ENCODE measurements at places on chromosomes 2 and 18. TPM values are rescaled to one million over a fixed set of nuclear protein-coding genes. Genes with fewer than 3 reads are reported as not detected.

Gene IL1B
- total RNA-seq = not detected

Gene TEX44
- total RNA-seq = not detected

Gene SERPINB12
- not detected for total RNA-seq

DNA sequence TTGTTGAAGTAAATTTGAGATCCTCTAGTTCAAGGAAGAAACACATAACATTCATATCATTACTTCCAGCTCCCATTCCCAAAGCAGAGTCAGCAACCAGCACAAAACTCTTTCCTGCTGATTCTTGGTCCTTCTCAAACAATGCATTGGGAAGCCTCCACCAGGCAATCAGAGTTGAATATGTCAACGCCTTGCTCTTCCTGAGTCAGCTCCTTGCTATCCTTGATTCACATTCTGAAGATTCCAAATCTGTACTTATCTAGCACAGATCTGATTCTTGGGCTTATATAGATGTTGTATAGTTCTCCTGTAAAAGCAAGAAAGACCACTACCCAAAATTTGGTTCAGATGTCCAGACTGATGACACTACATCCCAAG, 29.6 kb downstream of the CFAP210 start:
- no peak overlapping the region for H3K4me3 ChIP-seq
- no peak for DNase-seq
- H3K27me3 ChIP-seq = no peaks in the 10 kb centered on the region

DNA sequence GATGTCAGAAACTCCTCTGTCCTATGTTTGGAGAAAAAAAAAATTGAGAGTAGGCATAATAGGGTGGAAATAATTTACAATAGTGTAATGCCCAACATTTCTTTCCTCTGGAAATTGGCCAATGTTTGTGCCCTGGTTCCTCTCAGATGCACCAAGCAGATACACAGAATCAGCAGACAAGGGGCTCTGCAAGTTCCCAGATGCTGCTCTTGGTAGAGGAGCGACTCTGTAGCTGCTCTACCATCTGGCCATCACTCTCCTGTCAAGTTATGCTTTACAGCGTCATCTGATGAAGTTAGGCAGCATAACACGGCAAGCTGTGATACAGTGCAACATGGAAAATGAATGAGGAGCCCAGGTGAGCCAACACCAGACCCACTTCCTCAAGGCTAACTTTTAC, 1.6 kb downstream of the DYTN start:
- H3K4me3 ChIP-seq = no peak overlapping the region
- DNase-seq = no peak
- H3K36me3 ChIP-seq = no peaks in the 10 kb centered on the region
- no peaks in the 10 kb centered on the region for H3K27me3 ChIP-seq
- H3K27ac ChIP-seq = no peak overlapping the region

GRCh38 chr2:136183097-136183496, 65.1 kb upstream of the CXCR4 start:
- no peak overlapping the region for H3K27ac ChIP-seq
- H3K4me3 ChIP-seq = no peak overlapping the region
- DNase-seq = no peak
- H3K36me3 ChIP-seq = no peaks in the 10 kb centered on the region
- H3K4me1 ChIP-seq = no peaks in the 10 kb centered on the region

- no peaks in the 10 kb centered on the region for H3K36me3 ChIP-seq
- no peaks in the 10 kb centered on the region for H3K27me3 ChIP-seq
- peak; percentile 47 for DNase-seq
- H3K4me1 ChIP-seq = no peaks in the 10 kb centered on the region
- H3K27ac ChIP-seq = no peak overlapping the region
Observed at GRCh38 chr2:239378021-239378917, 22.6 kb downstream of the HDAC4 start.

- no peaks in the 10 kb centered on the region for H3K36me3 ChIP-seq
- H3K27me3 ChIP-seq = no peaks in the 10 kb centered on the region
- H3K27ac ChIP-seq = peak overlapping the region; percentile 89
Observed at GRCh38 chr2:160064916-160065315, 2.5 kb upstream of the PLA2R1 start.

GRCh38 chr2:108612153-108612513, 77.9 kb downstream of the LIMS1 start:
- no peaks in the 10 kb centered on the region for H3K27me3 ChIP-seq
- peak overlapping the region; percentile 66 for H3K27ac ChIP-seq
- no peak overlapping the region for H3K4me3 ChIP-seq
- peaks cover under 1% of the 10 kb centered on the region for H3K4me1 ChIP-seq
- no peaks in the 10 kb centered on the region for H3K36me3 ChIP-seq
- no peak for DNase-seq
